ENCODE measurements at places on chromosomes 7 and 10.

DNA sequence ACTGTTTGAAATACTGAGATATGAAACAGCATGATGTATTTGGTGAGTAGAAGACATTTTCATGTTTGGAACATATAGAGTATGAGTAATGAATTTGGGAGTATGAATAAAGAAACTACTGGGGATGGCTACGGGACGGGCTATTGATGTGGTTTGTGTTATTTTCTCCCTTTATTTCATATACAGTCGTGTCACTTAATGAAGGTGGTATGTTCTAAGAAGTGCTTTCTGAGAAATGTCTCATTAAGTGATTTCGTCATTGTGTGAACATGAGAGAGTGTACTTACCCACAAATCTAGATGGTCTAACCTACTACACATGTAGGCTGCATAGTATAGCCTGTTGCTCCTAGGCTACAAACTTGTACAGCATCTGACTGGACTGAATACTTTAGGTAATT lies 106.3 kb downstream of the CCNY start:
- DNase-seq, result no peak

DNA sequence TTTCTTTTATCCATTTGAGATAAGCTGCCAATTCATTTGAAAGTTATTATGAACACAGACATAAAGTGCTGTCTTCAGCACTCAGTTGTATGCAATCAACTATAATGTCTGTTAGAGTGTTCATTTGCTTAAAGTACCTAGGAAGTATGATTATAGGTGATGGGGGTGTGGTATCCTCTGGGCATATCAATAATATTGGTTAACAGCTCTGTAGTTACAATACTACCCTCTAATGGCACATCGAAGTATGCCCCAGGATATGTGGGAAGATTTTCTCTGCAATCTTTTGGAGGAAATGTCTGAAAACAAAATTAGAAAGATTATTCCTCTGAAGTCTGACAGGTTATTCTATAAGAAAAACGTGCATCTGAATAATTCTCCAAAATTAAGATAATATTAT lies 429.7 kb downstream of the ARL4A start:
- no peak for DNase-seq

- DNase-seq, result no peak
Observed at GRCh38 chr7:138865843-138866242, 67.8 kb upstream of the ATP6V0A4 start.

DNA sequence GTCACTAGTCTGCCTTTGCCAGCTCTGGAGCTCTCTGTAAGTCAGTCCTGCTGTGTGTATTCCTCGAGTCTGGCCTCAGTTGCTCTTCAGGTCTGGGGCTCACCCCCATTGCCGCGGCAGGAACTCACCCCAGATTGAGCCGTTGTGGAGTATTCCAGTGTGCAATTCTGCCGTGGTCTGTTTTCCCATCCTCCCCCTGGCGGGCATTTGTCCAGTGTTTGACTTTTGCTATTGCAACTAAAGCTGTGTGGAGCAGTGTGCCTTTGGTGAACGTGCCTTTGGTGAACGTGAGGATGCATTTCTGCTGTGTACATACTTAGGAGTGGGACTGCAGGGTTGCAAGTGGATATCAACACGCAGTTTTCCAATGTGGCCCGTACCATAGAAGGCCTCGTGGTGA lies 134.5 kb downstream of the FAM53B start:
- no peak for DNase-seq

GRCh38 chr7:101867265-101867664 lies 49.8 kb downstream of the CUX1 start:
- no peak for DNase-seq

DNA sequence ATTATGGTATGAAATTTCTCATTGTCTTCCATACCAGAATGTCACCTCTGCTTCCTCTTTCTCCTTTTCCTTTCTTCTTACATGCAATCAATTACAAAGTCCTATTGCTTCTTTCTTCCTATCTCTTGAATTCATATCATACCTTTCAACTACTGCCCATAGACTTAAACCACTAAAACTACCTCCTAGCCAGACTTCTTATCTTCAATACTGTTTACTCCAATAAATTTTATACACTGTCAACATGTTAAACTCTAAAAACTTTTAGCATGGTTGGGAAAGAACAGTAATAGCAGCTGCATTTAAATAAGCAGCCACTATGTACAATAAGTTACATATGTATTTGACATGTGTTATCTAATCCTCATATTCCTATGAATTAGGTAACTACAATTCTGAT lies 34.9 kb downstream of the PCGF6 start:
- DNase-seq, result no peak

DNA sequence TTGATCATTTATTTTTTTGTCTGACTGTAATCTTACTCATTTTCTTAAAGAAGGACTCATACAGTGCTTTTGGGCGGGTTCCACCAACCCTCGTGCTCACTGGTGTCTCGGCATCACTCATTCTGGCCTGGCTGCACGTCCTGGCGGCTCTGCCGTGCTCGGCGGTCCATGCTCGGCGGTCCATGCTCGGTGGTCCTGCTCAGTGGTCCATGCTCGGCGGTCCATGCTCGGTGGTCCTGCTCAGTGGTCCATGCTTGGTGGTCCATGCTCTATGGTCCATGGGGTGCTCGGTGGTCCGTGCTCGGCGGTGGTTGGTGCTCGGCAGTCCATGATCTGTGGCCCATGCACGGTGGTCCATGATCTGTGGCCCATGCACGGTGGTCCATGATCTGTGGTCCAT lies 72.5 kb downstream of the WDR37 start:
- DNase-seq, result no peak

- no peak for DNase-seq
Observed at GRCh38 chr10:103648251-103648635, 154.7 kb downstream of the NEURL1 start.

- DNase-seq, result no peak
Observed at GRCh38 chr7:78279032-78279431, 480.5 kb downstream of the PHTF2 start.

- DNase-seq, result no peak
Observed at GRCh38 chr7:157138101-157138423, 664 bp upstream of the UBE3C start.

DNA sequence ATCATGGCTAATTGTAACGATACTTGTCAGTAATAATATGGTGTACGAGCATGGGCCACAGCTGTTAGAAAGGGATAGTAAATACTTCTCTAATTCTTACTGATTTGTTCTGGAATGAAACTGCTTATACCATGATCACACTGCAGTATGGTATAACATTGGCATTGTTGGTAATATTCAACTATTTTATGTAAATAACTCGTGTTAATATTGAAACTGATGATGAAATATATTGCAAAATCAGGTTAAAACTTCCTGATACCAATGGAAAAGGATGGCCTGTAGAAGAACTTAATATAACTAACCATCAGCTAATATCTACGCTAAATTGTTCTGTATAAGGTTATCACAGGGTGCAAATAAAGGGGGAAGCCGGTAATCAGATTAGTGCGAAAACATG lies 10.3 kb downstream of the OR2A14 start:
- no peak for DNase-seq

DNA sequence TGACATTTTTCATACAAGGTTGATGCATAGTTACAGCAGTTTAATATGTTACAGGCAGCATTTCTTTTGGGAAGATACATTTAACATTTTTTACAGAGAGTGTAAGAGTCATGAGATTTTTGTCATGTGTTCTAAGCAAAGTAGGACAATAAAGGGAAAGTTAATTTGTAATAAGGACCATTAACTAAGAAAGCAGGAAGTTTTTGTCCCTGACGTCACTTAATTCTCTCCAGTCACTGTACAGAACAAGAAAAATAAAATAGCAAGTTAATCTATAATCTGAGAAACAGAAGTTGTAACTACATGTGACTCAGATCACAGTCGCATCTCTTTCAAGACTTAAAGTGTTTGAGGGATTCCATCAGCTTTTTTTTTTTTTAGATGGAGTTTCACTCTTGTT lies 49.5 kb upstream of the CAPZA2 start:
- no peak for DNase-seq

- no peak for DNase-seq
Observed at GRCh38 chr7:36905841-36906240, 181.5 kb upstream of the AOAH start.

DNA sequence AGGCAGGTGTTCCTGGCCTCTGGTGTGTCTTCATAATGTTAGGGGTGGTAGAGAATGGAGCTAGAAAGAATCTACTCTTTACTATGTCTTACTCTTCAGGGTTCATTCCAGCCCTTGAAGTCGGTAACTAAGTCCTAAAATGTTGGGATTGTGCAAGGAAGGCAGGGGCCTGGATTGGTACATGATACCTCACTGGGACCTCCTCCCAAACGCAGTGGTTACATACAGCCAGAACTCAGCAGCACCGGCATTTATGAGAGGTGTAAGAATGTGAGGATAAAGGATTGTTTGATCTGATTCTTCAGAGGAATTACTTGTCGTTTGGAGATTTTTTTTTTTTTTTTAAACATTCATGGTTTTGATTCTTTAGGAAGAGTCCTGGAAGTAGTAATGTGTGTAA lies 6.9 kb downstream of the COMTD1 start:
- DNase-seq, result no peak

DNA sequence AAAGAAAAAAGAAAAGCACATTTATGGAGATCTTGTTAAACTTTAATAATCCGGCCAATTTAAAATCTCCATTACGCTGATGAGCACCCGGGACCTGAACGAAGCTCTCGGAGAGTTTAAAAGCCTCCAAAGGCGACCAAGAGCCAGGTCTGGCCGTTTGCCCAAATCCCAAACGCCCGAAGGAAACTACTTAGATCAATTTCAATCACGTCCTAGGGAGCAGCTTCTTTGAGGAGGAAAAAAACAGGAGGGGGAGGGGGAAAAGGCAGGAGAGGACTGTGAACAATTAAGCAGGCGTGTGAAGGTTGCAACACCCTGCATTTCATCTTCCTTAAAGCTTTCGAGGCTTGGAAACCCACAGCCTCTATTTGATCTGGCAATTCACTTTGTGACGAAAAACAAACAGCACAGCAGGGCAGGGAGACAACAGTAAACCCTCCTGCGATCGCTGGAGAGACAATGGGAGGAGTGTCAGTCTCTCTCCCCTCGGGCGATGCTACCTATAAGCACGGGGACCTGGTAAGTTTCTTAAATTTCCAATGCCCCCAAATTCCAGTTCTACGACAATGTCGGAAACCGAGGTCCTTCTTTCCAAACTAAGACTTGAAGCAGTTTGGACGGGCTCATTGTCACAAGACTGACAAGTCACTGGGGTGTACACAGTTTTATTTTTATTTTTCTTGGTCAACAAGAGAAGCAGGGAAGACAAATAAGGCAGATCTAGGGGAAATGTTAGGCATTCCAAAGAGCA lies 1.2 kb downstream of the KLF6 start:
- no peak for DNase-seq

DNA sequence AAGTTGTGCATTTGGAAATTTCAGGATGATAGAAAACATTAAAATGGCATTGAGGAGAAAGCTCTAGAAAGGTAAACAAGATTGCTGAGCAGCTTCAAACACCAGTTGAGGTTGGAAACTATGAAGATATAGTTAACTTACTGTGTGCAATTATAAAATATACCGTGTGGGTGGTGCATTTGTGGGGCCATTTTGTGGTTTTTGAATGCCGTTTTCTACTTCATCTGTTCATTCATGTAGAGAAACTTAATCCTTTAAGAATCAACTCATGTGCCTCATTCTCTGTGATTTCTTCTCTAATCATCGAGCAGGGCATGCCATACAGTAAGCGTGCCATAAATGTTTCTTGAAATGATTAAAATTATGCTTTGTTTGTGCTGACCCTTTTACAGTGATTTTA lies 232.8 kb upstream of the TEX47 start:
- no peak for DNase-seq

DNA sequence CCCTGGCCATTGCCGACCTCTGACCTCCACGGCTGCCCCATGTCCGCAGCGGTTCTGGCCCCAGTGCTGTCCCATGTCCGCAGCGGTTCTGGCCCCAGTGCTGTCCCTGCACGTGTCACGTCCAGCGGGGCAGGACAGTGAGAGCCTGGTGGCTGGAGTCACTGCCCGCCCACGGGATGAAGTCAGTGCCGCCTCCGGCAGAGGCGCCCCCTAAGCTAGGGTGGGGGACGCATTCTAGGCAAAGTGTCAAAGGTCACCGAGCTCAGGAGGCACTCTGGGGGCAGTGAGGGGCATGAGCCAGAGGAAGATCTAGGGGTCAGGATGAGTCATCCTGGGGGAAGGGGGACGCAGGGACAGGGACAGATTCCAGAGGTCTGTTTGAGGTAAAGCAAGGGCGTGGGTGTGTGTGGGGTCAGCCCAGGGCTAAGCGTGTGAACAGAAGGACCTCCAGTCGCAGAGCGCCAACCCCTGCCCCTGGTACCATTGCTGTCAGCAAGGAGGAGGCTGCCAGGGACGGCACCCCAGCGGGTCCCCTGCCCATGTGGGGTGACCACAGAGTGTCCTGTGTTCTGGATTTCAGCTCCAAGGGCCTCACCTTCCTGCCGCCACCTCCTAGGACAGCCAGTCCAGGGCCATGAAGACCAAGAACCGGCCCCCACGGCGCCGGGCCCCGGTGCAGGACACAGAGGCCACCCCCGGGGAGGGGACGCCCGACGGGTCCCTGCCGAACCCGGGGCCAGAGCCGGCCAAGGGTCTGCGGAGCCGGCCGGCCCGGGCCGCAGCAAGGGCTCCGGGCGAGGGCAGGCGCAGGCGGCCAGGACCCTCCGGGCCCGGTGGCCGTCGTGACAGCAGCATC lies 665 bp downstream of the BHLHA15 start:
- DNase-seq, result no peak

- DNase-seq, result no peak
Observed at GRCh38 chr7:80110376-80110775, 24.3 kb upstream of the GNAI1 start.

- DNase-seq, result no peak
Observed at GRCh38 chr7:16739863-16740622, 13.5 kb upstream of the TSPAN13 start.

DNA sequence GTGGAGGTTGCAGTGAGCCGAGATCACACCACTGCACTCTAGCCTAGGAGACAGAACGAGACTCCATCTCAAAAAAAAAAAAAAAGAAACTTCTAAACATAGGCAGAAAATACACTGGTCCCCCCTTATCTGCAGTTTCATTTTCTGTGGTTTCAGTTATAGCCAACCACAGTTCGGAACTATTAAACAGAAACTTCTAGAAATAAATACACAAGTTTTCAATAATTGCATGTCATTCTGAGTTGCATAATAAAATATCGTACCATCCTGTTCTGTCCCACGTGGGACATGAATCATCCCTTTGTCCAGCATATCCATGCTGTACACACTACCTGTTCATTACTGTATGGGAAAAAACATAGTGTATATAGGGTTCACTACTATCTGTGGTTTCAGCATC lies 8.0 kb downstream of the XRCC2 start:
- no peak for DNase-seq

DNA sequence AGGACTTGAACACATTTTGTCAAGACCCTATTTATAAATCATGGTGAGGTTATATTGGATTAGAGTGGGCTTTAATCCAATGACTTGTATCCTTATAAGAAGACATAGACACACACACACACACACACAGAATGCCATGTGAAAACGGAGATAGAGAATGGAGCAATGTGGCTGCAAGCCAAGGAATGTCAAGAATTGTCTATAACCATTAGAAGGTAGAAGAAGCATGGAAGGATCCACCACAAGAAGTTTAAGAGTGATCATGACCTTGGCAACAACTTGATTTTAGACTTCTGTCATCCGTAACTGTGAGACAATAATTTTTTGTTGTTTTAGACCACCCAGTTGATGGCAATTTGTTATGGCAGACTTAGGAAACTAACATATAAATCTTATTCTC lies 514.2 kb downstream of the TFEC start:
- no peak for DNase-seq

GRCh38 chr7:954330-955238 lies at the start of gene ADAP1:
Gene ADAP1, minus strand, starts transcription at chr7:954680. Its CDS starts 203 bp downstream, at chr7:954477.
- DNase-seq, result no peak

Data from stimulated activated CD8-positive, alpha-beta memory T cell treated with anti-CD3 and anti-CD28 coated beads, Interleukin-4, amount 100 ng/mL, for 1 hour (primary cell).